CD8-positive, alpha-beta T cell (primary cell): ENCODE measurements at places on chromosomes 2 and 18. TPM values are rescaled to one million over a fixed set of nuclear protein-coding genes. Genes with fewer than 3 reads are reported as not detected.

The KLHL41 gene
- total RNA-seq: not detected

The WNT10A gene
- total RNA-seq: 6.6 TPM

The UGT1A10 gene
- not detected for total RNA-seq

The TEKT4 gene
- not detected for total RNA-seq

The PCGF1 gene
- total RNA-seq: 22.9 TPM

The CAVIN2 gene
- total RNA-seq: not detected

The KIAA2012 gene
- not detected for total RNA-seq

The PFN4 gene
- not detected for total RNA-seq

The C2orf15 gene
- 1.8 TPM for total RNA-seq

The KIF5C gene
- 6.5 TPM for total RNA-seq

The NETO1 gene
- not detected for total RNA-seq

The POTEE gene
- 0.17 TPM for total RNA-seq

The PARD3B gene
- 0.54 TPM for total RNA-seq

The ARL4C gene
- total RNA-seq: 484 TPM

The SLC38A11 gene
- not detected for total RNA-seq

The PAX8 gene
- 0.35 TPM for total RNA-seq

The GPAT2 gene
- total RNA-seq: 0.98 TPM

The RNF152 gene
- total RNA-seq: 1.4 TPM

The IL1F10 gene
- not detected for total RNA-seq

The LRATD1 gene
- total RNA-seq: not detected

The TM4SF20 gene
- not detected for total RNA-seq

The TFPI gene
- total RNA-seq: not detected

The INO80C gene
- total RNA-seq: 20.1 TPM

The RNF125 gene
- total RNA-seq: 177 TPM

The NPAS2 gene
- total RNA-seq: 10.2 TPM

The LCT gene
- total RNA-seq: 0.06 TPM

The PLEK gene
- 10.3 TPM for total RNA-seq

The PTRHD1 gene
- total RNA-seq: 19.0 TPM

The NRBP1 gene
- total RNA-seq: 196 TPM

The CD302 gene
- total RNA-seq: 0.64 TPM

The DIS3L2 gene
- 46.9 TPM for total RNA-seq

The TNS1 gene
- total RNA-seq: not detected

The DAW1 gene
- total RNA-seq: not detected

The ANKAR gene
- 7.3 TPM for total RNA-seq
